Activated CD4-positive, alpha-beta T cell treated with anti-CD3 and anti-CD28 coated beads for 24 hours (primary cell): ENCODE measurements at places on chromosomes 16 and 17.
A peak's percentile ranks its signal among the peaks of the same experiment; 100 is the strongest.

DNA sequence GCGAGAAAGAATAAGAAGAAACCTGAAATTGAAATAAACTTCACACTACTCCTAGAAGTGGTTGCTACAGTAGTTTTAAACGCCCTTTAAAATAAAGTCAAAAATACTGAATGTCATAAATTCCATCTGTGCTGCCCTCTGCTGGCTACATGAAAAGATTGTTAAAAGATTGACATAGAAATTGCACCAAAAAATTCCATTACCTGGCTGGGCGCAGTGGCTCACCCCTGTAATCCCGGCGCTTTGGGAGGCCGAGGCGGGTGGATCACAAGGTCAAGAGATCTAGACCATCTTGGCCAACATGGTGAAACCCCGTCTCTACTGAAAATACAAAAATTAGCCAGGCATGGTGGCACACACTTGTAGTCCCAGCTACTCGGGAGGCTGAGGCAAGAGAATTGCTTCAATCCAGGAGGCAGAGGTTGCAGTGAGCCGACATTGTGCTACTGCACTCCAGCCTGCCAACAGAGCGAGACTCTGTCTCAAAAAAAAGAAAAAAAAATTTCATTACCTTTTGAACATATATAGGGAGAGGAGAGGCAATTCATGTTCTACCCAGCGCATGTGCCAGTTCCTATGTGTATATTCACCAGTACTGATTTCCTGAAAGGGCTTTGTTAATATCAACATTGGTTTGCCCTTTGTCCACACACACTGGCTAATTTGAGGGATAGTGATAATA is 36.5 kb downstream of the CYTH1 start:
- no peak for DNase-seq

DNA sequence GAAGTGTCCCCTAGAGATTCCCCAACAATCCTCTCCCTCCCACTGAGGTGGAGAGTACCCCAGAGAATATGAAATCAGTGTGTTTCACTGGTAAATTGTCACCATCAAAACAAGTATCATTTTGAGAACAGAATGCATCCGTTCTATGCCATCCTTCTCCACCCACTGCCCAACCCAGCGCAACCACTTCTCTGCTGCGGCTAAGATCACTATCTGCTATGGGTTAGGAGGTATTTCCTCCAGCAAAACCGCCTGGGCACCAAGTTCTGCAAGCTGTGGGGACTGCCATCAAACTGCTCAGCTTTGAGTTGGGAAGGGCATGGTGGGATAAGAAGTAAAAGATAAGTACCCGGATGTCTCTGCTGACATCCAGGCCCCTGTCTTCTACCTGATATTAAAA is 24.4 kb downstream of the CNTNAP1 start:
- peak; percentile 24 for DNase-seq

DNA sequence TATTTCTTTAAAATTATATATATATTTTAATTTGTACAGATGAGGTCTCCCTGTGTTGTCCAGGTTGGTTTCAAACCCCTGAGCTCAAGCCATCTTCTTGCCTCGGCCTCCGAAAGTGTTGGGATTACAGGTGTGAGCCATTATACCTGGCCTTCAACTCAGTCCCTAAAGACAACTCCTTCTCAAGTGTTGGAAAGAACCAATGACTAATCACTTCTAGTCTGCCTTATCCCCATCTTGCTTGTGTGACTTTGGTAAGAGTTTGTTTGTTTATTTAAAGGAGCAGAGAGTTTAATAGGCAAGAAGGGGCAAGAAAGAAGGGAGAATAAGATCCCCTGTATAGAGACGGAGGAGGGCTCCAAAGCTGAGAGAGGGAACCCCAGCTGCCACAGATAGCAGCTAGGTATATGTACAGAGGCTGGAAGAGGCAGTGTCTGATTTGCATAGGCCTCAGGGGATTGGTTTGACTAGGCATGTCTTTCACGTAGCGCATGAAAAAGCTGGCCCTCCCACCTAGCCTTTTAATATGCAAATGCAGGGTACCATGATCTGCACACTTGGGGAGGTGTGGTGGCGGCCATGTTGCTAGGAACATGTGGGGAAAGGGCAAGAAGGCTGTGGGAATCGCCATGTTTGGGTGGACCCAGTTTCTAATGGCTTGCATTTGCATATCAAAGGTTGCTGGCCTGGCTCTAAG is 21.5 kb downstream of the ABCC1 start:
- DNase-seq, result no peak

- DNase-seq, result no peak
These were observed 2.0 kb downstream of the CUEDC1 start for GRCh38 chr17:57953219-57953618.

GRCh38 chr17:38898812-38899348 is 26.5 kb upstream of the LASP1NB start:
- peak; percentile 78 for DNase-seq

GRCh38 chr17:76446449-76447231 is 6.3 kb downstream of the UBE2O start:
- no peak for DNase-seq

- no peak for DNase-seq
These were observed 19.0 kb downstream of the FOXL1 start for GRCh38 chr16:86597126-86597879.

GRCh38 chr17:78539781-78540180 is 37.4 kb downstream of the DNAH17 start:
- DNase-seq, result no peak

DNA sequence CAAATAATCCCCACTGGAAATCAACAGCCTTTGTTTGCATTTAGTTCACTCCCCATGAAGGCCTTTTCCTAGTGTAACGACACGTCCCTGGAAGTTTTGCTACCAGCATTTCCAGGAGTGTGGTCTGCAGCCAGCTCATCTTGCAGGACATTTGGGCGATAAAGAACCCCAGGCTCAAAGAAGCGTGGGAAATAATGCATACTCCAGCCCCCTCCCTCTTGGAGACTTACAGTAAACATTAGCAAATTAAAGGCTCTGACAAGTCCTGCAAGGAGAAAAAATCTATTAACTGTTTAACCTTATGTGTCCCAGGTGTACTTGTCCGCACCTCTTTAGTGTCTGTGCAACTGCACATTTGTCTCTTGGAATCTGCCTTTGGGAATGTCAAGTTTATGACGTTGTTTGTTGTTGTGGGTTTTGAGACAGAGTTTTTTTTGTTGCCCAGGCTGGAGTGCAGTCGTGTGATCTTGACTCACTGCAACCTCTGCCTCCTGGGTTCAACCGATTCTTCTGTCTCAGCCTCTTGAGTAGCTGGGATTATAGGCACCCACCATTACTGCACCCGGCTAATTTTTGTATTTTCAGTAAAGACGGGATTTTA is 131.1 kb downstream of the ABCC1 start:
- DNase-seq, result no peak

DNA sequence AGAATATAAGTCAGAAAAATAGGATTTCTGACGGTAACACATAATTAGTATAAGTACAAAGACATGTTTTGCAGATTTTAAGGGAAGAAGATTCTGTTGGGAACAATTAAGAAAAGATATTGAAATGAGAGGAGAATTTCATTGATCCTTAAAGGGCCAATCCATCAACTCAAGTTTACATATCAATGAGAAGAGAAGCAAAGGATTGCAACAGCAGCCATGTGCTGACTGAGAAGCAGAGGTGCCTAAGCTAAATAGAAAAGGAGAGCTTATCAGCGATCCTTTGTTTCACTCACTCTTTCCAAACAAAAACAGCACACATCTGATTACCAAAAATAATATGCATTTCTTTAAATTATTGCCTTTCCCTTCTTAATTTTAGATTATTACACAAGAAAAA is 94.6 kb downstream of the ITFG1 start:
- no peak for DNase-seq

DNA sequence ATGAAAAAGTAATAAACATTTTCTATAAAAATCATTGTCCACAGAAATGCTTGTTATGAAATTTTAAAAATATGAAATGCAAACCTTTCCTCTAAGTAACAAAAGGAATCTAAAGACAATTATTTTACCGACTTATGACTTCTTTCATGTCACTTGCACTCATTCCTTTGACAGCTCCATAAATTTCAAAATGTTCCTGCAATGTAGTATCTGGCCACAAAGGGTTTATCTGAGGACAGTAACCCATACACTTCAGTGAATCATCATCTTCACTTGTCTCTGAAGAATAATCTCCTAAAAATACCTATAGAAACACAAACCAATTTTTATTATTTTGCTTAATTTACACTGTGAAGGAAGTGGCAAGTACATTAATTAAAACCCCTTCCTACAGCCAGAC is 25.6 kb upstream of the ABCA10 start:
- DNase-seq, result no peak

GRCh38 chr17:334974-335481 is 17.6 kb downstream of the RPH3AL start:
- no peak for DNase-seq

DNA sequence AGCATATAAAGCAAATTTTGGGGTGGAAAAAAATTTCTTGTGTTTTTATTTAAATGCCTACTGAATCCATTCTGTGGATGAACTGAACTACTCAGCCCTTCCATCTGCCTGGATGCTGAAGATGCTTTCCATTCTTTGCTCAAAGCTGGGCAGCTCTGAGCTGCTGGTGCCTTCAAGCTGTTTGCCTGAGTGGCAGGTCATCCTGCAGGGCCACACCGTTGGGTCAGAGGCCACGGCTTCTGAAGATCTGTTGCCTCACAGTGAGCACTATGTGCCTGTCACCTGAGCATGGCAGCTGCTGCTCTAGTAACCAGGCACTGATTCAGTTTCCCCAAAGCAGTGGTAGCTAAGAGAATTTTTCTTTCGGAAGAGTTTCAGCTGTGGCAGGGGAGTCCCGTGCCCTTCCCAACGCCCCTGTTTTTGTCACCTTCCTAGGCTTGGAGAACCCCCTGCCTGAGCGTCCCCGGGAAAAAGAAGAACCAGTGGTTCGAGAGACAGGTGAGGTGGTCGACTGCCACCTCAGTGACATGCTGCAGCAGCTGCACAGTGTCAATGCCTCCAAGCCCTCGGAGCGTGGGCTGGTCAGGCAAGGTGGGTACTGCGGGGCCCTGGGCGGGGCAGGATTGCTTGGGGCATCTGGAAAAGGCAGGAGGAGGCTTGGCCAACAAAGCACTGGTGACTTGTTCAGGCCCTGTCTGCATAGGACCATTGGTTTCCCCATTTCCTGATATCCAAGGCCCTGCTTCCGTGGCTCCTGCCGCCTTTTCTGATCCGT is 8.5 kb downstream of the PLK1 start:
- no peak for DNase-seq

DNA sequence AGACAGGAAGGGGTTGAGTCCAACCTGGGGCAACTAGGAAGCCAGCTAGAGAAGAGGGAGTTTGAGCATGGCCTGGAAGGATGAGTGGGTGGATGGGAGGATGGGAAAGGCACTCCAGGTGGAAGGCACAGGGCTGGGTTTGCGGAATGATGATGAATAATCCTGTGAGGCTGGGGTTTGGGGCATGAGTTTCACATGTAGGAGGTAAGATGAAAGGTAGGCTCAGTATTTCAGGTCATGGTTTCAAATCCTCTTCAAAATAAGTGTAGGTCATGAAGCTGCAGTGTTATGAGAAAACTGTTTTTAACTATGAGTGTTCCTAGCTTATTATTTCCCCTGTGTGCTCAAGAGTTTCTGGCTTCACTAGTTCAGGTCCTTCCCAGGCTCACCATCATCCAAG is 130.3 kb downstream of the SKAP1 start:
- DNase-seq, result no peak

DNA sequence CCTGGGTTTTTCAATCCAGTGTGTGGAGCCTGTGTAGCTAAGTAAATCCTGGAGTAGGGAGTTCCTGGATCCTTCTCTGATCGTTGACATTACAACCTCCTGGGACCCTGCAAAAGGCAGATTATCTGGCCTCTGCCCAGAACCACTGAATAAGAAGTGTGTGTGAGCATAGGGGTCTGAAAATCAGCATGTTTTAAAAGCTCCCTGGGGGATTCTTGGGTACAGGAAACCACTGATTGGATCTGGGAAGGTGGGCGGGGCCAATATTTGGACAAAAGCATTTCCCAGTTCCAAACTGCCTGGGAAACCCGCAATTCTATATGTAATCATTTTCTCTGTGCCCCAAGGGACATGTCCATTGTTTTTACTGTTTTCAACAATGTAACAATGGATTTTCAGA is 27.2 kb upstream of the BEAN1 start:
- no peak for DNase-seq

GRCh38 chr16:68298907-68299561 is 11.7 kb downstream of the SLC7A6OS start:
- DNase-seq, result no peak

DNA sequence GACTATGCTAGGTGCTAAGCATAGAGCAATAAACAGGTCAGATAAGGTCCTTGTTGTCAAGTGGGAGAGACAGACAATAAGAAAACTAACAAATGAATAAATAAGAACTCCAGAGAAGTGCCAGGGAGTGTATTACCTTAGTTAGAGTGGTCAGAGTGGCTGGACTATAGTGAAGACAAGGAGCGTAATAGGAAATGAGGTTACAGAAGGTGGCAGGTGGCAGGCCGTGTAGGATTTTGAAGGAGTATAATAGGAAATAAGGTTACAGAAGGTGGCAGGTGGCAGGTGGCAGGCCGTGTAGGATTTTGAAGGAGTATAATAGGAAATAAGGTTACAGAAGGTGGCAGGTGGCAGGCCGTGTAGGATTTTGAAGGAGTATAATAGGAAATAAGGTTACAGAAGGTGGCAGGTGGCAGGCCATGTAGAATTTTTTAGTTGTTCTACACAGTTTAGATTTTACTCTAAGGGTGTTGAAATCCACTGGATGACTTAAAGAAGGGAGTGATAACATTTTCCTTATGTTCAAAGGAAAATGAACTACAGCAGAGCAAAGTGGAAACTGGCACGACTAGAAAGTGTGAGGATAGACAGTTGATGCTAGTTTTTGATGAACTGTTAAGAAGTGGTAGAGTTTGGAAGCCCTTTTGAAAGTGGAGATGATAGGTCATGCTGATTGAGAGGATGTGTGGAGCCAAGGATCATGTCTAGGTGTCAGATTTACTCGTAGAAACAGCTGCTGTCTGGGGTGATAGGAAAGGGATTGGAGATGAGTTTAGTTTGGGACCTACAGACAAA is 3.6 kb upstream of the KRTAP3-1 start:
- no peak for DNase-seq

DNA sequence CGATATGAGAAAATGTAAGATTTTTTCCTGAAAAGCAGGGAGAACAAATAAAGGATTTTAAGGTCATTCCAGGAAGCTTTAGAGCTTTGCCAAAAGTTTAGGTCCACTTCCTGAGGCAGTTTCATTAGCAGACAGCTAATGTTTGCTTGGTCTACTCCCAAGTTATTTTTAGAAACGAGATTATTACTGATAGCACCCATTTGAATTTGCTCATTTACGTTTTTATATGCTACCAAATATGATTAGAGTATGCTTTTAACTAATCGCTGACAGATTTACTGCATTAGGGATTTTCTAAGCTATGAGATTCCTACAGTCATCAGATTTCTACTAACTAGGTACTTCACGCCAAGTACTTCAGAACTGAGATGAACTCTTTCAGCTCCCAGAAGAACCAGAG is 98.1 kb downstream of the WNT3 start:
- no peak for DNase-seq
